ENCODE measurements at places on chromosomes 13 and 19.

- peak; percentile 99 for DNase-seq
Measured at GRCh38 chr19:39480337-39481228, at the start of gene TIMM50. Gene TIMM50 (plus strand): TSS chr19:39480838. CDS start chr19:39480854, 16 bp downstream.

- no peak for DNase-seq
Measured at GRCh38 chr19:33661336-33661735, 39.6 kb downstream of the CHST8 start.

DNA sequence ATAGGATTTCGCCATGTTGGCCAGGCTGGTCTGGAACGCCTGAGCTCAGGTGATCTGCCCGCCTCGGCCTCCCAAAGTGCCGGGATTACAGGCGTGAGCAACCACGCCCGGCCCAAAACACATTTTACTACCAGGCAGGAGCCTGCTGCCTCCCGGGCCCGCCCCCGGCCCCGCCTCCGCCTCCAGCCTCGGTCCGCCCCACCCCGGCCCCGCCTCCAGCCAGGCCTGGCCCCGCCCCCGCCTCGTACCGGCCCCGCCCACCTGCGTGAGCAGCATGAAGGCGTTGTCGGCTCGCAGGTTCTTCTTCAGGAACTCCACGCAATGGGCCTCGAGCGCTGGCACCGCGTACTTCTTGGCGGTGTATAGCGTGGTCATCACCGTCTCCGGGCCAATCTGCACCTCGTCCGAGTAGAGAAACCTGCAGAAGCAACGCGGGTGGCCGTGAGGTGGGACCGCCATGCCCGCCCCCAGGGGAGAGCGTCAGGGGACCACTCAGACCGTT lies 22.7 kb downstream of the BTBD2 start:
- DNase-seq, result no peak

DNA sequence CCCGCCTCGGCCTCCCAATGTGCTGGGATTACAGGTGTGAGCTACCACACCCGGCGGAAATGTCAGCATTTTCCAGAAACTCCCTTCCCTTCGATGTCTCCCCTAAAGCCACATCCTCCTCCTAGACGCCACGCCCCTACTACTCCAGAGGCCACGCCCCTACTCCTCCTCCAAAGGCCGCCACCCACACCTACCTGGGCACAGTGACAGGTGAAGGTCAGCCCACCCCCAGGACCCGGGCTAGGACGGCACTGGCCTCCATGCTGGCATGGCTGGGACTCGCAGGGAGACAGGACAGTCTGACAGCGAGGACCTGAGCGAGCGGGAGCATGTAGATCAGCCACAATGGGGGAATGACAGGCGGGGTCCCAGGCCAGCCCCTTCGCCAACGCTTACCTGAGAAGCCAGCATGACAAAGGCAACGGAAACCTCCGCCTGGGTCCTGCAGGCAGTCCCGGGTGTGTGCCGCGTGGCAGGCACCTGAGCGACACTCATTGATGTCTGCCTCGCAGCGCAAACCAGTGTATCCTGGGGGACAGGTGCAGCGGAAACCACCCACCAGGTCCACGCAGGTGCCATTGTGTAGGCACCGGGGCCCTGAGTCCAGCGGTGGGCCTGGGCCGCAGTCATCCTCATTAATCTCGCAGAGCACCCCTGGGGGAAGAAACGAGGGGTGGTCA lies 22.0 kb downstream of the NOTCH3 start:
- DNase-seq, result no peak

GRCh38 chr13:80040981-80041317 lies 300.0 kb downstream of the SPRY2 start:
- no peak for DNase-seq

- no peak for DNase-seq
Measured at GRCh38 chr13:35996360-35996759, 134.8 kb downstream of the DCLK1 start.

DNA sequence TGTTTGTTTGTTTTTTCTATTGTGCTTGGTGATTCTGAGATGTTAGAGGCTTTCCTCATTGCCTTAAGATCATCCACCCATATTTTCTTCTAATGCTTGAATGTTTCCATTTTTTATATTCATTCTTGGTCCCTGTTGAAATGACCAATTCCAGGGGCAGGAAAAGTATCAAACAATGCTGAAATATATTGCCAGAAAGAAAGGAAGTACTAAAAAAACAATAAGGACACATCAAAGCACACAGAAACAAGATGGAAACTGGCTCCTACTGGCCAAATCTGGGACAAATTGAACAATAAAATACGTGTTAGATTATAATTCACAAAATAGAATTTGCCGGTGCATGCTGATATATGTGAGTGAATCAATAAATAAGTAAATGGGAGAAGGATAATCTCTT lies 23.9 kb downstream of the ZDHHC20 start:
- DNase-seq, result no peak

- DNase-seq, result no peak
Measured at GRCh38 chr13:25604106-25604505, 232.3 kb downstream of the ATP8A2 start.

- DNase-seq, result no peak
Measured at GRCh38 chr13:60326273-60326672, 70.7 kb upstream of the TDRD3 start.

DNA sequence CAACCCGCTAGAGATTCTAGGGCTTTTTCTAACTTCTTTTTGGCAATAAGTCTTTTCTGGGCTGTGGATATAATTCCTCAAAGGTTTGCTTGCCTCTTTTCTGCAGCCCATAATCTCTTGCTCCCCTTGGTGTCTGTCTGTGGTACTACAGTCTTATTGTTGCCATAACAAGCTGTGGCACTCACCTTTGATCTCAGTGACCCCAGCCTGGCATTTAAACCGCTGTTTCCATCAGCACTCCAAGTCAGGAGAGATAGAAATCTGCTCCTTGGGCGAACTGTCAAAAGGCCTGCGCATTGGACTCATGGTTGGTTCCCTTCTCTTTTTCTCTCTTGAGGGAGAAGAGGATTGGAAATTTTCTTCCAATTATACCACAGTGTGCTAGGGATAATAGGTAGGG lies 14.5 kb upstream of the MPHOSPH8 start:
- DNase-seq, result no peak

DNA sequence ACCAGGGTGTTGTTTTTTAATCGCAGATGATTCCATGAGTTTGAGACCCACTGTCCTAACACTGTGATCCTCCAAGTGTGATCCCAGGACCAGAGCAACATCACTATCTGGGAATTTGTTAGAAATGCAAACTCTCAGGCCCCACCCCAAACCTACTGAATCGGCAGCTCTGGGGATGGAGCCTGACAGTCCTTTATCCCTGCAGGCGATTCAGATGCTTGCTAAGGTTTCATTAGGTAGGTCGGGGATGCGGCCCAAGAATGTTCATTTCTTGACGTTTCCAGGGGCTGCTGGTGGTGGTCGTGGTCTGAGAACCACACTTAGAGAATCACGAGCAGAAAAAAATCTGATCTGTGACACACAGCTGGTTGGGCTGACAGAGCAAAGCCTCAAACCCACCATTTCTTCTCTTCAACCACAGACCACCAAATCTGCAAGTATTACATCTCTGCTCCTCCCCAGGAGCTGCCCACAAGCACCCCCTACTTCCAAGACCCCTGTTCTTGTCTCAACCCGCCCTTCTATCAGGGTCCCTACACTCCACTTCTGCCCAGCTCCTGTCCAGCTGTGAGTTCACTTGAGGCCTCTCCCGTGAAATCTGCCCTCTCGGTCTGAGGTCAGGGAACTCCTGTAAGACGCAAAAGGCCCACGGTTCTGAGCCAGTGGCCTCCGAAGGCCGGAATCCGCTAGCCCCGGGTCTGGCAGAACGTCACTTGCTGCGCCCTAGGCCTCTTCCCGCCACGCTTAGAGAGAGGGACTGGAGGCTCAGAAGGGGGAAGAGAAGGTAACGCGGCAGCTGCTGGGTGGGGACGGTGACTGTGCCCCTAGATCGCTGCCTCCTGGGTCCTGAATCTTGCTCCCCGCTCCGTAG lies 1.1 kb upstream of the FARP1 start:
- no peak for DNase-seq

DNA sequence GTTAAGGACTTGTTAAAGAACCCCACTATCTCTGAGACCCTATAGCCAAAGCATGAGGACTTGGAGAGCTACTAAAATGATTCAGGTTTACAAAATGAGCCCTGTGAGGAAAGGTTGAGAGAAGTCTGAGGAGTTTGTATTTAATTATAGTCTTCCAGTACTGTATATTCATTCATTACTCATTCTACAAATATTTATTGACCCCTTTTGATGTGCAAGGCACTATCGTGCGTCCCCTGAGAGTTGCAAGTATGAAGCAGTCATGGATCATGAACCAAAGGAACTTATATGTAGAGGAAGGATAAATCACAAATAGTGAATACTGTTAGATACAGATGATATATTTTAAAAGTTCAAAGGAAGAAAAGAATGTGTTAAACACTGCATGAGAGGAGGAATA lies 84.4 kb downstream of the DNAJC15 start:
- DNase-seq, result no peak

GRCh38 chr13:42114278-42114677 lies 65.8 kb downstream of the DGKH start:
- DNase-seq, result no peak

- DNase-seq, result no peak
Measured at GRCh38 chr13:42814868-42815267, 33.5 kb downstream of the FAM216B start.

GRCh38 chr13:106028911-106029310 lies 506.6 kb downstream of the EFNB2 start:
- DNase-seq, result no peak

DNA sequence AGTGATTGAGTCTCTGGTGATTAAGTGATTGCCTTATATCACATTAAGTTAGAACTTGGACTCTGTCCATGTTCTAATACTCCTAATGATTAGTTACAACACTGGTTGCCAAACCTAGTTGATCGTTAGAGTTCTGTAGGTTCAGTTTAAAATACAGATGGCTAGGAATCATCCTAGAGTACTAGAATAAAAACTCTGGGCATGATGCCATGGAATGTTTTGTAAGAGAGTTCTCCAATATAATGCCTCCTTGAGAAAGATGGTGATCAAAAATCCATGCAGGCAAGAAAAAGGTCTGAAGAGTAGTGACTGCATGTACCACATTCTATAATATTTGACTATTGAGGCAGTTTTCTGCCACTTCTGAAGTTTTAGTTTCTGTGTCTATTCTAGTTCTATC lies 176.3 kb downstream of the GPC5 start:
- no peak for DNase-seq

DNA sequence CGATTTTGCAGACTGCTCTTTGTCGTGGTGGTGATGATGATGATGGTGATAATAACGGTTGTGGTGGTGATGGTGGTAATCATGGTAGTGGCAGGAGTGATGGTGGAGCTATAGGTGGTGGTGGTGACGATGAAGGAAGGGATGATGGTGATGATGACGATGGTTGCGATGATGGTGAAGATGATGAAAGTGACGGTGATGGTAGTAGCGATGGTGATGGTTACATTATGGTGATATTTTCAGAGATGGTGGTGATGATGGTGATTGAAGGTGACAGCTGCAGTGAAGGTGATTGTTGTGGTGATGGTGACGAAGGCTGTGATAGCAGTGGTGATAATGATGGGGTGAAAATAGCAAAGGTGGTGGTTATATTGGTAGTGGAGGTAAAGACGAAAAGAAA lies 2.1 kb upstream of the ADGRE3 start:
- no peak for DNase-seq

DNA sequence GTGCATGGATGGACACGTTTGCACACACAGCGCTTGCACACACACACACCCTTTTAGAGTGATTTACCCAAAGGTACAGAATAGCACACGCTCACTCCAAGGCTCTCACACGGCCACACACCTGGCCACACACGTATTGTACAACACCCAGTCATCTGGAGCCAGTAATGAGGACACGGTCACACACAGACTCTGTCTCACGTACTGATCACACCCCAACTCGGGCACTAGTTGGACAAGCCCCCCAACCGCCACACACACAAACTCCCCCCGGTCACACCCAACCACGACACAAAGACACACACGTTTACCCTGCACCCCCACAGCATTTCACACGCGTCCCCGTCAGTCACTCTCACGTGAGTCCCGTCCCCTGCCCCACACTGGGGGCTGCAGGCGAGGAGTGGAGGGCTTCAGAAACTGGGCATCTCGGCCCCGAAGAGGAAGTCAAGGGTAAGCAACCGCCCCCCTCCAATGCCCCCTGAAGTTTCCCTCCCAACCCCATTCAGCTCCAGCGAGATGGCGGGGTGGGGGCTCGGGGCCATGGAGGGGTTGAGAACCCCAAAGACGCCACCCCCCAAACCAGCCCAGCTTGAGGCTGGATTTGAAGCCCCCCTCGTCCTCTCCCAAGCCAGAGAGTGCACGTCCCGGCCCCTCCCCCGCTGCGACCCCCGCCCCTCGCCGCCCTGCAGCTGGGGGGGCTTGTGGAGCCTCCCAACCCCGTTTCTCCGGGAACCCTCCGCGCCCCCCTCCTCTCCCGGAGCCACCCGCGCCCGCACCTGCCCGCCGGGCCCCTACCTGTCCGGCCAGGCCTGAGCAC lies 599 bp downstream of the OLFM2 start:
- no peak for DNase-seq

GRCh38 chr13:20416223-20416745 lies 109.4 kb downstream of the CRYL1 start:
- no peak for DNase-seq

- no peak for DNase-seq
Measured at GRCh38 chr13:25923217-25924085, 128.4 kb downstream of the SHISA2 start.

GRCh38 chr19:33524024-33524664 lies 2.6 kb upstream of the PEPD start:
- DNase-seq, result no peak

DNA sequence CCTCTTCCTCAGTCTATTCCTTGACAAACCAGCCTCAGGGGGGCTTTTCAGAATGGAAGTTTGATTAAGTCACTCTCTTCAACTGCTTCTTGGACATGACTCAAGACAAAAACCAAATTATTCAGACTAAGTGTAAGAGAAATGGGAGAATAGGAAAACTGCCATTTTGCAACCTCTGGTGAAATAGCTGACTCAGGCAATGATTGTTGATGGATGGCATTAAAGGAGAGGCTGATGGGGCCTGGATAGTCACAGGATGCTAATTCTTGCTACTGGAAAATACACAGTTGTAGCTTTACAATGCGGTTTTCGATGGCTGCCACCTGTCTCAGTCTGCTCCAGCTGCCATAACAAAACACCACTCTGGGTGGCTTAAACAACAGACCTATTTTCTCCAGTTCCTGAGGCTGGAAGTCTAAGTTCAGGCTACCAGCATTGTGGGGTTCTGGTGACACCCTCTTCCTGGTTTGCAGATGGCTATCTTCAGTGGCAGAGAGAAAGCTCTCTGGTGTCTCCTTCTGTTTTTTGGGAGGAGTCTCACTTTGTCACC lies 6.1 kb downstream of the NOSIP start:
- no peak for DNase-seq

- no peak for DNase-seq
Measured at GRCh38 chr19:4542896-4543841, 3.3 kb upstream of the LRG1 start.

GRCh38 chr19:31883296-31883990 lies 462.0 kb upstream of the ZNF507 start:
- DNase-seq, result no peak
